ENCODE measurements at places on chromosomes 2 and 18. TPM values are rescaled to one million over a fixed set of nuclear protein-coding genes. Genes with fewer than 3 reads are reported as not detected.

- DNase-seq, result no peak
These were observed 274.7 kb downstream of the RNF144A start for GRCh38 chr2:7191932-7192331.

DNA sequence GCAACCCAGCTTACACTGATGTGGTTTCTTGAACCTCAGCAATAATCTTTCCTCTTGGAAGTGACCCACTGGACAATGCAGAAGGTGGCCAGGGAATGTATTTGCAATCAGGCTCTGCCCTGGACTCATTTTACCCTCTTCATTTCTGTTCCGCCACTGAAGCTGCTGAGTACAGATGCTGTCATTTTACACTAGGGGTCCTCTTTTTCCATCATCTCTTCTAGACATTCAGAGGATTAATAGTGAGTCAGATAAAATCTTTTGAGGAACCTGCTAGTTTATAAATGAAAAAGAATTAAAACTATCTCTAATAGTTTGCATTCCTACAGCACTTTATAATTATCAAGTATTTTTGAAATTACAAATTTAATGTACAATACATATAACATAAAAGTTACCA lies 87.9 kb upstream of the PNPT1 start:
- no peak for DNase-seq

- DNase-seq, result no peak
These were observed 23.7 kb downstream of the METTL8 start for GRCh38 chr2:171410101-171410500.

GRCh38 chr2:213861638-213862037 lies 549.2 kb upstream of the VWC2L start:
- DNase-seq, result no peak

Gene ANKRD44
- total RNA-seq, result 142 TPM

GRCh38 chr2:16613539-16614011 lies 52.1 kb downstream of the CYRIA start:
- DNase-seq, result no peak
